ENCODE measurements at places on chromosomes 4 and X. TPM values are rescaled to one million over a fixed set of nuclear protein-coding genes. Genes with fewer than 3 reads are reported as not detected.

PPARGC1A gene
- 92.4 TPM for total RNA-seq

PAGE2B gene
- not detected for total RNA-seq

VCX3A gene
- total RNA-seq: not detected

RNF212 gene
- 2.9 TPM for total RNA-seq

SSX1 gene
- total RNA-seq: not detected

MID1IP1 gene
- 33.3 TPM for total RNA-seq

ATP1B4 gene
- not detected for total RNA-seq

GAGE2A gene
- total RNA-seq: not detected

OTUD6A gene
- total RNA-seq: not detected

SHISA3 gene
- 1.9 TPM for total RNA-seq

GIMD1 gene
- not detected for total RNA-seq

AFP gene
- not detected for total RNA-seq

PABPC5 gene
- total RNA-seq: 0.31 TPM

VEGFD gene
- 1.1 TPM for total RNA-seq

FDCSP gene
- total RNA-seq: not detected

GNRHR gene
- total RNA-seq: not detected
